ENCODE measurements at places on chromosomes 7 and 10.

- DNase-seq, result no peak
Measured at GRCh38 chr10:7872041-7872442, 53.7 kb downstream of the TAF3 start.

- DNase-seq, result no peak
Measured at GRCh38 chr7:112140600-112140999, 65.6 kb downstream of the DOCK4 start.

DNA sequence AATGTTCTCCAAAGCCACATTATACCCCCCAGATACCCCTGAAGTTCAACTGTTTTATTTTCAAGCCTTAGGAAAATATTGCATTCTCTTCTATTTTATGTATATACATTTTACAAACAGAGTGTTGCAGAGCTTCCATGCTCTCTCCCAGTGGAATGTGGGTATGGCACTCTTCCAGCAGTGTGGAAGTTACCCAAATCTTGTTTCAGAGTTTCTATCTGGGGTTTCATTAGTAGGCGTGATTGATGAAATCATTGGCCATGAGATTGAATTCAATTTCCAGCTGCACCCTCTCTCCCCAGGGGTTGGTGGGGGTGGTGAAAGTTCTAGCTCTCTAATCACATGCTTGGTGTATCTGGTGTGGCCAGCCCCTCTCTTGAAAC lies 350.4 kb downstream of the RPS24 start:
- DNase-seq, result no peak

GRCh38 chr7:139059905-139060304 lies 24.1 kb upstream of the ZC3HAV1L start:
- DNase-seq, result no peak

GRCh38 chr7:27615420-27616185 lies 47.1 kb downstream of the HIBADH start:
- DNase-seq, result no peak

DNA sequence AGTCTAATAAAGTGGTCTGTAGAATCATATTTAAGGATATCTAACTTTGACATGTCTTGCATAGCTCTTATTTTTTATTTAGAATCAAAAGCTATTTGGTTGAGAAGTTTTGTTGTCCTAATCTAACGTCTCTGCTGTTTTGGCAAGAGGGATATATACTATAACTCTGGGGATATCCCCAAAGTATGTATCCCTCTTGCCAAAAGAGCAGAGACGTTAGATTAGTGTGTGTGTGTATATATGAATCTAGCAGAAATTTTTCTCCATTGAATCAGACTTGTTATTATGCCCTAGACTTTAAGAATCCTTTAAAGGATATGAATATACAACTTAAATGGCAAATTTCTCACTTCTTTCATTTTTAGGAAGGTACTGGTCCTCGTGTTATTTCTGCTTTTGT lies 9.6 kb downstream of the SMC3 start:
- no peak for DNase-seq

GRCh38 chr7:105297985-105298384 lies 90.7 kb downstream of the SRPK2 start:
- DNase-seq, result no peak

DNA sequence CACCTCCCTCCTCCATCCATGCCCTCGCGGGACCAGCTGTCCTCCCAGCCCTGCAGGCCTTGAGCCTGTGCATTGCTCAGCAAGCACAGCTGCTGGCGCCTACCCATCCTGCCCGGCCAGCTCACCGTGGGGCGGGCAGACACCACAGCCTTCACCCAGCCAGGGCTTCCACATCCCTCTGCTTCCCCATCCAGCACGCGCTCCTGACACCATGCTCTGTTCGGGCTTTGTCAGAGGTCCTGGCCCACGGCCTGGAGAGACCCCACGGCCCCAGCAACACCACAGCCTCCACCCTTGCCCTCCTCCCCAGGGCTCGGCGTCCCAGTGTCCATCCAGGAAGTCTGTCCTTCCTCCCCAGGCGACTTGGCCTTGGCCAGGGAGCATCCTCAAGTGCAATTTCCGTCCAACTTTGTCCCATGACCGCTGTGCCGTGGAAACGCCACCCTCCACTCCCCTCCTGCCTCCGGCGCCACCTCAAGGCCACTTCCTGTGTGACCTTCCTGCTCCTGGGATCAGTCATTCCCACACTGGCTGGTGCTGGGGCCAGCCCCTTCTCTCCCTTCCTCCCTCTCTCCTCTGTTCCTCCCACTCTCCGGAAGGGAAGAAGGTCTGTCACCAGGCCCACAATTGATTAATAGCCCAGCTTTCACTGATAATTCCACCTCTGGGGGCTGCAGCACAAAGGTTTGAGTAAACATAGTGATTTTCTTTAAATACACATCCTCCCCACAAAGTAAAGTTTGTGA lies 71.5 kb upstream of the SMNDC1 start:
- DNase-seq, result no peak

All from memory B cell (primary cell).